Fibroblast of skin of left quadriceps (primary cell): ENCODE measurements at places on chromosomes 3 and 15.

GRCh38 chr3:37702478-37703154, 159.1 kb upstream of the CTDSPL start:
- no peak for DNase-seq

GRCh38 chr3:72033666-72034428, 248.9 kb upstream of the PROK2 start:
- DNase-seq: no peak

DNA sequence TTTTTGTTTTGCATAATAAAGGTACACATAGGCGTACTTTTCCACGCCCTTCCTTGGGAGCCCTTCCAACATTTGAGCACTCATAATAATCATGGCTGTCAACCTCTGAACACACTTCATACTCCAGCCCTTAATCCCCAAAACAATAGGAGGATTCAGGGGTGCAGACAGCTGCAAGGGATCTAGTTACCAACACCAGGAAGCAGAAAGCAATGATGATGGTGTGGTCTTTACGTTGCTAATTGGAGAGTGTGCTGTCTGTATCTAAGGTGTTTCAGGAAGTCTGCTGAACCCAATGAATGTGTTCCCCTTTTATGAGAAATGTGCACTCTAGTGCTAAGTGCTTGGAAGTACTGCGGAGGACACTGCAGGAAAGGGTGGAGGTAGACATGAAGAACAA, 60.3 kb upstream of the PDZRN3 start:
- DNase-seq: no peak

- DNase-seq: peak; percentile 18
Observed at GRCh38 chr3:161957467-161957866, 460.9 kb downstream of the OTOL1 start.

GRCh38 chr3:113499081-113499480, 15.9 kb downstream of the SPICE1 start:
- no peak for DNase-seq

- DNase-seq: no peak
Observed at GRCh38 chr15:29589975-29590374, 232.3 kb downstream of the TJP1 start.

GRCh38 chr15:57559875-57560274, 31.8 kb upstream of the MYZAP start:
- peak; percentile 12 for DNase-seq

DNA sequence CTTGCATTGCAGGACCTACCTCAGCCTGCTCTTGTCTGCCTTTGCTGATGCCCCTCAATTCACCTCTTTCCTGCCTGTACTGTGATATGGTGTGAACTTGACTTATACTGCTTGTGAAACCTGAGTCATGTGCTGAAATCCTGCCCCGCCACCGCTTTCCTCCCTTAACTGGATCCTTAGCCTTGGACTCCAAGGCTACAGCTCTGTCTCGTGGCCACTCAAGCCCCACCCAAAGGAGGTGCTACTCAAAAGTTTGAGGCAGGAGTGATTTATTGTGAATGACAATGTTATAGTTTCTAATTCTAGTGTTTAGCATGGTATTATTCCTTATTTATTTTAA, 56.1 kb downstream of the MYZAP start:
- no peak for DNase-seq

DNA sequence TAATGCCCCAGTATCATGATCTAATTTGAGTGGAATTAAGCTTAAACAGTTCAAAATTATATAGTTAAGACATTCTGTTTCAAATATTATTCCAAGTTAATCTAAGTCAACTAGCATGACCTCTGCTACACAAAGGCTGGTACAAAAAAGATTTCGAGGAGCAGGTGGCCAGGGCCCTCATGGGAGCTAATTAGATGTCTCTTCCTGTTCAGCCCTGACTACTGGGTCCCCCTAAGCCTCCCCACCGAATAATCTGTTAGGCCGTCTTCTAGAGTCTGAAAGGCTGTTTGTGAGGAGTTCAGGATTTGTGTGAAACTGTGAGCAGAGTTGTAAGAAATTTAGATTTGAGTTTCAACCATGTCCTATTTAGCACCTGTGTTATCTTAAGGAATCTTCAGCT, 75.4 kb downstream of the PPM1L start:
- DNase-seq: no peak

DNA sequence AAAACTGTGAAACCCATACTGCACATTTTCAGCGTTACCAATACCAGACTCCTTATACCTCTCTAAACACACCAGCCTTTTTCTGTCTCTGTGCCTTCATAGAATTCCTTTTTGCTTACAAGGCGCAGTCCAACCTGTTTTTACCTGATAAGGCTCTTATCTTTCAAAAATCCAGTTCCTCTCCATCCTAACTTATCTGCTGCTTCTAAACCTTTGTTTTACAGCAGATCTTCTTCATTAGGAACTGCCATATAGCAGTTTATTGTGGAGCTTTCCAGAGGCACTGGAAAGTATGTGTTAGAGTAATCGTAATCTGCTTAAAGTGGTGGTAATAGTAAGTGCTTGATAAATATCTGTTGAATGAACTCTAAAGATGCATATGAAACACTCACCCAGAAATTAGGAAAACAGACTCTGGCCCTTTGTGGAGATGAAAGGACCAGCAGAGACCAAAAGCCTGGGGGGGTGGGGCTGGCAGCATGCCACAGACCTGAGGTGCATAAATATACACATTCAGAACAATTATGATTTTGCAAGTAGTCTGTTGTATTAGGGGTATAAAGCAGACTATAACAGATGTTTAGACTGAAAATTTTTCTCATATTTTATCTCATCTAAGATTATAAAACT, 29.3 kb downstream of the PPP2R3A start:
- no peak for DNase-seq

- no peak for DNase-seq
Observed at GRCh38 chr15:73944161-73945129, 18.2 kb downstream of the LOXL1 start.

- peak; percentile 65 for DNase-seq
Observed at GRCh38 chr3:47347217-47347801, 33.5 kb upstream of the PTPN23 start.

DNA sequence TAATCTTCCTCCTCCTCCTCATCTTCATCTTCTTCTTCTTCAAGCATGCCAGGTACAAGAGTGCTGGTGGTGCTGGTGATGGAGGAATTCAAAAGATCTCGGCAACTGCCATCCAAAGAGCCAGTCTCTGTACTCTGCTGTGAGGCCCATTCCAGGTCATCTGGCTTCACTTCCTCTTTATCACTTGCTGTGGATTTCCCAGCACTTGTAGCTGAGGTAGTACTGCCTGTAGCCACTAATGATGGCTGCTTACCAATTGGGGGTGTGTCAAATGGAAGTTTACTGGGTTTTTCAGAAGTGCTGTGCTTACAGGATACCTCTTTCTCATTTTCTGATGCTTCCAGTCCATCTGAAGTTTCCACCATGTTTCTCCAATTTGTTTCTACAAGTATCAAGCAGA, 28.8 kb upstream of the SHC4 start:
- no peak for DNase-seq

DNA sequence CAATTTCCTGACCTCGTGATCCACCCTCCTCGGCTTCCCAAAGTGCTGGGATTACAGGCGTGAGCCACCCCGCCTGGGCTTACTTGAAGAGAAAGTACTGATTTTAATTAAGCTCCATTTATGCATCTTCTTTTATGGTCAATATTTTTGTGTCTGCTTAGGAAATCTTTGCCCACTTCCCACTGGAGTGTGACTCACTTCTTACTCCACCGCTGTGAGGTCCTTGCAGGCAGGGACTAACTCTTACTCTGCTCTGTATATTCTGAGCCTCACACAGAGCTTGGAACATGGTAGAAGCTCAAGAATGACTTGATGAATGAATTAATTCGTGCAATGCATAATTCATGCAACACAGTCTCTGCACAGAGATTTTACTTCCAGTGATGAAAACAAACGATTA, 2.9 kb upstream of the TM4SF19 start:
- peak; percentile 20 for DNase-seq

GRCh38 chr3:182914341-182914740, 66.0 kb downstream of the DCUN1D1 start:
- peak; percentile 17 for DNase-seq

GRCh38 chr3:108907194-108907593, 46.5 kb downstream of the GUCA1C start:
- no peak for DNase-seq

- DNase-seq: no peak
Observed at GRCh38 chr3:196111939-196112386, 30.1 kb upstream of the TFRC start.

GRCh38 chr3:154122552-154122911, 1.3 kb downstream of the ARHGEF26 start:
- DNase-seq: no peak

DNA sequence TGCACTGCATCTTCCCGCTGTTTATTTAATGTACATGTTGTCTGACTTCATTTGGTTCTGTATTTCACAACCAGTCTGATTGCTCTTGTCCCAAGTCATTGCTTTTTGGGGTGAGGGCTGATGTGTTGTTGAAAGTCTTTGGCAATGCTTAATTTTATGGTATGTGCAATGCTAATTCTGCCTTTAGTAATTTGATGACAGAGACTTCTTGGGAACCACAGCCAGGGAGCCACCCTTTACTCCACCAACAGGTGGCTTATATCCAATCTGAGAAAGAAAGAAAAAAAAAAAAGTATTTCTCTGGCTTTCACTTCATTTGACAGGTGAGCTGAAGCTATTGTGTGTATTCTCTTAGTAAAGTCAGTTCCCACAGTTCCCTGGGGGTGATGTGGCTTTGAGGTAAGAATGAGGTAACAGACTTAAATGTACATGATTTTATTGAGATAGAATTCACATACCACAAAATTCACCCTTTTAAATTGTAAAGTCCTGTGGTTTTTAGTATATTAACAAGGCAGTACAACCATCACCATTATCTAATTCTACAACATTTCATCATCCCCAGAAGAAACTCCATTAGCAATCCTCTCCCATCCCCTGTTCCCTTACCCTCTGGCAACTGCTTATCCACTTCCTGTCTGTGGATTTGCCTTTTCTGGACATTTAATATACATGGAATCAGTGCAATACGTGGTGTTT, 97.3 kb downstream of the SLCO3A1 start:
- DNase-seq: no peak

GRCh38 chr15:65641768-65642475, 20.2 kb downstream of the SLC24A1 start:
- no peak for DNase-seq

DNA sequence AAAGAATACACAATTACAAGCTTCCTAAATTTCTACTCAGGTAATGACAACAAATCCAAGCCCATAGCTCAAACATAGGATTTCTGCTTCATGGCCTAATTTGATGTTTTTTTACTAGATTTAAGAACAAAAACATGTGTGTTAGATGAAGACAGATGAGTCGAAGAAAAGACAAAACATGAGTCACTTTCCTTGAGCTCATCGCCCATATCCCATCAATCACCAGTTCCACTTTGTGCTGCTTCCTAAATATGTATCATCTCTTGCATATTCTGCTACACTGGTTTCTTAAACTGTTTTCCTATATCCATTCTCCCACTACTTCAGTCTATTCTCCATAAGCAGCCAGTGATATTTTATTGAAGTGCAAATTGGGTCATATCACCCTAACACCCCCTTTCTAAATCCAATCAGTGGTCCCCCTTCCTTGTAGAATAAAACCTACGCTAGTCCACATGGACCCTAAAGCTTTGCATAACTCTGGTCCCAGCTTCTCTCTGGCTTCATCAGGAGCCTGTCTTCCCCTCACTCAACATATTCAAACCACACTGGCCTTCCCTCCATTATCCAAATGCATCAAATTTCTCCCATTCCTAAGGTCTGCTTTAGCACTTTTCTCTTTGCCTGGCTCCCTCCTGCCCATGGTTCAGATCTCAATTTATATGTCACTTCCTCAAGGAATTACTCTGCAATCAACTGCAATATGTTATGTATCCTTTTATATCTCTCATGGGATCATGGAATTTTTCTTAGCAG, 1033.9 kb downstream of the FHIT start:
- peak; percentile 45 for DNase-seq
